ENCODE measurements at places on chromosomes 4 and X. TPM values are rescaled to one million over a fixed set of nuclear protein-coding genes. Genes with fewer than 3 reads are reported as not detected.

The MXRA5 gene
- 100 TPM for total RNA-seq

The GPAT3 gene
- 13.8 TPM for total RNA-seq

The MAGEA10 gene
- not detected for total RNA-seq

The MTMR8 gene
- 5.2 TPM for total RNA-seq

The ZAR1 gene
- not detected for total RNA-seq

DNA sequence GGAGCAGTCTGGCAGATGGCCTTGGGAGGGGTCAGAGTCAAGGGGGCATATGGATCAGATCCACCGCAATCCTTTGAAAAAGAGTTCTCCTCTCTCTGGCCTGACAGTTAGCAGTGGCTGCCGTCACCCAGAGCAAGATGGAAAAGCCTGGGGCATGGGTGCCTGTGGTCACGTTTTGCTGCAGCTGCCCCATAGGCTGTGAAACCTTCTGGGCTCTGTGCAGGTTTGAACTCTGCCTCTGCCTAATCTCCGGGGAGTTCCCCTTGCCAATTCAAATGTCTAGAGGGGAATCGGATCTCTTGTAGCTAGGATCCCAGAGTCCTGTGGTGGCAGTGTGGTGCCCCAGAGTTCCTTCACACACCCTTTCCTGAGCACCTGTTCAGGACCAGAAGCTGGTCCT, 23.4 kb upstream of the ANKRD17 start:
- DNase-seq: no peak

GRCh38 chr4:155371432-155372043, 5.2 kb downstream of the MAP9 start:
- DNase-seq: no peak

DNA sequence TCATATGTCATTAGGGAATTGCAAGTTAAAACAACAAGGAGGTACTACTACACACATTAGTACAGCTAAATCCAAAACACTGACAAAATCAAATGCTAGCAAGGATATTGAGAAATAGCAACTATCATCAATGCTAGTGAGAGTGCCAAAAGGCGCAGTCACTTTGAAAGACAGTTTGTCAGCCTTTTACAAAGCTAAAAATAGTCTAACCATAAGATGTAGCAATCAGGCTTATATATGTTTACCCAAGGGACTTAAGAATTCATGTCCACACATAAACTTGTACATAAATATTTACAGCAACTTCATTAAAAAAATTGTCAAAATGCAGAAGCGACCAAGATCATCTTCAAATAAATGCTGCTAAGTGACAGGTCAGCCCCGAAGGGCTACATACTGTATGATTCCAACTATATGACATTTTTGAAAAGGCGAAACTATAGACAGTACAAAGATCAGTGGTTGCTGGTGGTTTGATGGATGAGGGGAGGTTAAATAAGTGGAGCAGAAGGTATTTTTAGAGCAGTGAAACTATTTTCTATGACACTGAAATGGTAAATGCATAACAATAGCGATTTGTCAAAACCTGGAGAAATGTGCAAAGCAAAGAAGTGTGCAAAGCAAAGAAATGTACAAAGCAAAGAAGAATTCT, 704.8 kb downstream of the ARAP2 start:
- DNase-seq: no peak

- DNase-seq: no peak
Observed at GRCh38 chr4:173936861-173937260, 346.6 kb downstream of the FBXO8 start.

DNA sequence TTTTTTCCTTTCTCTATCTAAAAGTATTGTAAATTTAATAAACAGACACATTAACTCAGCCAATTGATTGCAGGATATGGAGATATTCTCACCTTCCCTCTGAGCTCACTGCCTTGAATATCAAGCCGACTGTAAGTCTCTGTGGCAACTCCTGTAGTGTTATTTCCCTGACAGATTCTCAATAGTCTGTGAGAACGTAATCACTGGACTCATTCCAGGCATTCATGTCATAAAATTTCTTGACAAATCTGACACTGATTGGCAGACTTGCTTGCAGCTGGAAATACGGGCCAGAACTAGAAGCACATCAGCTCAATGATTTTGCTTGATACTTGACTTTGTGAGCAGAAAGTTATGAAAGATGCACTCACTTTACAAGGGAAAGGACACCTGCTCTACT, 29.6 kb downstream of the FAM47B start:
- no peak for DNase-seq

All from urinary bladder (tissue), 4 donors.